IMR-90 (cell line): ENCODE measurements at places on chromosomes 6 and 20. TPM values are rescaled to one million over a fixed set of nuclear protein-coding genes. Genes with fewer than 3 reads are reported as not detected.

TRERF1 gene
- 9.9 and 11.1 TPM in 2 replicates for polyA plus RNA-seq

DNA sequence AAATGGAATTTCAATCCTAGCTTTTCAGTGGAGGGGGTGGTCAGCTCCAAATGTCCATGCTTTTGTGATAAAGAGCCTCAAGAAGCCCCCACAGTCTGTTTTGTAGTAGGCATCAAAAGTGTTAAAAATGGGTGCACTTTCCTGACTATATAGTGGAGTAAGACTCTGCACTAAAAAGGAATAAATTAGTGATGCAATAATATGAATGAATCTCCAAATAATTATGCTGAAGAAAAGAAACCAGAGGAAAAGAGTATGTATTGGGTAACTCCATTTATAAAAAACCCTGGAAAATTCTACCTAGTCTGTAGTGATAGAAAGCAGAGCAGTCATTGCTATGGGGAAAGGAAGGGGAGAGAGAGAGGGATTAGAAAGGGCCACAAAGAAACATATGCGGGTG is 310.4 kb upstream of the SUPT3H start:
- DNase-seq, result no peak

- peak; percentile 78 for DNase-seq
Measured at GRCh38 chr20:38123021-38123587, 42.0 kb downstream of the TGM2 start.

DNA sequence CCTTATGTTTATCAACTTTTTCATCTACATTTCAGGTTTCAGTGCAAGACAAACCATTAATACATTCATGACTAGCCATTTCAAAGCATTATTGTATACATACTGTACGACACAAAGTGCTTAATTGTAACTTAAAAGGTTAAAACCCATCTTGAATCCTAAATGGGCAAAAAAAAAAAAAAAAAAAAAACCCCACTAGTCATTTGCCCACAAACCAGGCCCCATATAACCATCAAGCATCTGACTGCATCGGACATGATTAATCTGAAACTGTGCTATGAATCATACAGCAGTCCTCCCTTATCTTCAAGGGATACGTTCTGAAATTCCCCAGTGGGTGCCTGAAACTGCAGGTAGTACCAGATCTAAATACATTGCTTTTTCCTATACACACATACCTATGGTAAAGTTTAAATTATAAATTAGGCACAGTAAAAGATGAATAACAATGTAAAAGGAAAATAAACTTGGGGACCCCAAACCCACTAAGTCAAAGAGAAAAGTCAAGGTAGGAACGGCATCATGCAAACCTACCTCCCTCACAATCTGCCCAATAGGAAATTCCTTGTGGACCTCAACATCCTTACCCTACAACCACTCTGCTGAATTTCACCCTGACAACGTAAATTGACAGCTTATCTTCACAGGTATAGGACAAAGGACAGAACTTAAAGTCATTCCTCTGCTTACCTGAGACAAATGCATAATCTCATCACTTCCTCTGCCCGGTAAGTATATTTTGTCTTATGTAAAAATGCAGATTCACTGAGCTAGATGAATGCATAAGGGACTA is 14.3 kb downstream of the B4GALT5 start:
- peak; percentile 67 for DNase-seq

DNA sequence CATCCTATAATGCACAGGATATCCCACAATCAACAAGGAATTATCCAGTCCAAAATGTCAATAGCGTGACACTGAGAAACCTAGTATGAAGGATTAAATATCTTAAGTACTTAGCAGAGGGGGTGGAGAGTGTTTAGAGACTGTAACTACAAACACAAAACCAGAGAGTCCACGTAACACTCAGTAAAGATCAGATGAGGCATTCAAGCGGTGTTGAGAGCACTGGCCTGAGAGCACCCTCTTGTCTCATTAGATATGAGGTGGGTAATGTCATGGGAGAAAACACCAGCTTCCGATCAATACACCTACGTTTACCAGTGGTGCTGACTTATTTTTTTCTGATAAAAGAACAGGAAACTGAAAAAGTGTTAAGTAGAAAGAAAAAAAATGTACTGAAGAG is 2.3 kb downstream of the FAM184A start:
- no peak for DNase-seq

DNA sequence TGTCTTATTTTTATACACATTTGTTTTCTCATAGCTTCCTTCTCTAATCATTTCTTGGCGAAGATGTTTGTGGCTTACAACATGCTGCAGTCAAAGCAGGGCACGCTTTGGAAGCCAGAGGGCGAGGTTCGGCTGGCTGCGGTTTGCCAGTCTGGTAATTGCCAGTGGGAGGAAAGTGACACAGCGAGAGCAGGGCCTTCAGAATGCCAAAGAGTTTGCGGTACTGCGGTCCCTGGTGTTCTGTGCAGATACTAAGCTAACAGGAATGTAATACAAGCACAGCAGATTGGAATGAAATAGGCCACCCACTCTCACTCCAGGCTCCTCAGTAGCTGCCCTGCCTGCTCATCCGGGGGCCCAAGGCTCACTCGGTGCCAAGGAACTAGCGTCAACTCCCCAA is 58.7 kb upstream of the TGM3 start:
- peak; percentile 95 for DNase-seq

GRCh38 chr6:111086685-111087084 is 618 bp upstream of the SLC16A10 start:
- no peak for DNase-seq

DNA sequence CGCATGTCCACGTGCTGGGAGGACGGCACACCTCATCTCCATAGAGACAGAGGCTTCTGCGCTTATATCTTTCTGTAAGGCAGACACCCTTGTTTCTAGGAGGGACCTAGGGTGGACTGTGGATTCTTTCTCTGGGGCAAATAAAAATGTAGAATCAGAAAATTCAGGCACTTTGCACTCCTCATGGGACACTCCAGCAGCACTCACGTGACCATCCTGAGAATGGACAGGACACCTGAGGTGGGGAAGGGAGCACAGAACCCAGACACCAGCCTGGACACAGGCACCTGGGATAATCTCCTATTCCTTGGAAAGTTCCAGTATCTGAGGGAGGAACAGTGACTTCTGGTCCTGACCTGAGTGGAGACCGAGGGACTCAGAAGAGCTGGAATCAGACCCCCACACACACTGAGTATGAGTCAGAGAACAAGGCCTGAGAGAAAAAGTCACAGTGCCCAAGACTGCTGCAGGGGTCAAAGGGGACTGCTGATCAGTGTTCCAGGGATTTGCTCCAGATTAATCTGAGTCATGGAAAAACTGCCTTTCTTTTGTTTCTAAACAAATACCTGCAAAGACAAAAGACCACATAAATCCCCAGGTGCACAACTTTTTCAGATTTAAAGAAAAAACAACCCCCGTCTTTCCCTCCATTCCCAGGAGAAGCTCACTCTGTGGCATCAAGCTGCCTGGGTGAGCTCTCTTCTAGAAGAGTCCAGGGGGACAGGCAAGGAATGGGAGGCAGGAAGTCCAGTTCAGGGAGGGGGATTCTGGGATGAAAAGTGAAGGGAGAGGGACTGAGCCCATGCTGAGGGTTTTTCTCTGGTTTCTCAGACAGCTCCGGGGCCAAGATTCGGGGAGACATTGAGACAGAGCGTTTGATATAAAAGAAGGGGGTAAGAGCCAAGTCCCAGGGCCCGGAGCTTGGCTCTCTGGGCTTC is 35.6 kb upstream of the MICB start:
- peak; percentile 55 for DNase-seq

DNA sequence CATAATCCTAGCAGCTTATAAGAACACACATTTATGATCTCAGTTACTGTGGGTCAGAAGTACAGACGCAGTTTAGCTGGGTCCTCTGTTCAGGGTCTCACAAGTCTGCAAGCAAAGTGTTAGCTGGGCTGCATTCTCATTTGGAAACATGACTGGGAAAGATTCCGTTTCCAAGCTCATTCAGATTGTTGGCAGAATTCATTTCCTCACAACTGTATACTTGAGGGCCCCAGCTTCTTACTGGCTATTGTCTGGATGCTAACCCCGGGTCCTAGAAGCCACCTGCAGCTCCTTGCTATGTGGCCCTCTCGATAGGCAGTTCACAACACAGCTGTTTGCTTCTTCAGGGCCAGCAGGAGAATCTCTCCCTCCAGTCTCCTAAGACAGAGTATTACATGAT is 13.1 kb downstream of the TCP11 start:
- no peak for DNase-seq

IYD gene
- not detected in 2 replicates for polyA plus RNA-seq

- no peak for DNase-seq
Measured at GRCh38 chr6:11724286-11724685, 54.3 kb downstream of the ADTRP start.

GRCh38 chr6:13436399-13437217 is 50.8 kb downstream of the GFOD1 start:
- DNase-seq, result no peak

BMP7 gene
- polyA plus RNA-seq, result not detected in 2 replicates

SLC17A1 gene
- polyA plus RNA-seq, result not detected in 2 replicates

EDN1 gene
- 8.5 and 9.0 TPM in 2 replicates for polyA plus RNA-seq

GRCh38 chr20:51014797-51015722 is 7.8 kb downstream of the KCNG1 start:
- DNase-seq, result peak; percentile 73

GRCh38 chr20:8260837-8261251 is 128.8 kb downstream of the PLCB1 start:
- no peak for DNase-seq

DNA sequence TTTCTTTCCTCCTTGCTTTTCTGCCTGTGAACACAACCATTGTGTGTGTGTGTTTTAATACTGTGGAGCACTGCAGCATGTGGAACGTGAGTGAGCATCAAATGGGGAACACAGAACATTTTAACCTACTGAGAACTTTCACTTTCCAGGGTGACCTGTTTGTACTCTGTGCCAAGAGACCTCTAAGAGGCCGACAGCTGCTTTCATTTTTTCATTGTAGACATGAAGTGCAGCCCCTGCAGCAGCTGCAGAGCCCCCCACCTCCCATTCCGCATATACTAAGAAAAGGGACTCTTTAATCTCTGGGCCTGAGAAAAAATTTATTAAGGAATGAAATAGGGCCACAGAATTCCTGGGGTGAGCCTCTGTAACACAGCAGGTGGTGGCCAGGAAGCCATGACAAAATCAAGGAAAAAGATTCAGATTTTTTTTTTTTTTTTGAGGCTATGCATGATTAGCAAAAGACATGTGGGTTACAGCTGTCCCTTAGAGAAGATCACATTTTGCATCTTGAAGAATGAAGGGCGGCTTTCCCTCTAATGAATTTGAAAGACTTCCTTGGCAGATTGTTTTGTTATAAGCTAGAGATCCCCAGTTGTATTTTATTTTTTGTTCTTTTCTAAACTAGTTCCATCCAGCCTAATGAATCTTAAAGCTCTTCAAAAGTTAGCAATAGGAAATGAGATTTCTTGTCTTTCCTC is 503.4 kb downstream of the CD109 start:
- DNase-seq, result no peak

- DNase-seq, result peak; percentile 17
Measured at GRCh38 chr6:83592770-83593394, 80.5 kb downstream of the PRSS35 start.
